ENCODE measurements at places on chromosomes 2 and 18.

GRCh38 chr2:58042486-58042970, 4.1 kb upstream of the VRK2 start:
- no peak for DNase-seq

DNA sequence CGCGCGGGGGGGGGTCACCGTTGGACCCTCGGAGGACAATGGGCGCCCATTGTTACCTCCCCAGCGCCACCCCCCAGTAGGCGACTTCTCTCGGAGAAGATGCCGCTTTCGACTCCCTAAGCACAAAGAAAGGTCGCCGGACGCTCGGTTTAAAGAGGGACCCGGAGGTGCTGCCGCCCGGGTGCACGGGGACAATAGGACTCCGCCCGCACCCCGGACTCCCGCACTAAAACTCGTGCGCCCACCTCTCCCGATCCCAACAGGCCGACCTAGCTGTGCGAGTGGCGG, 318 bp upstream of the CDC42EP3 start:
- no peak for DNase-seq

GRCh38 chr2:160918906-160919503, 241.2 kb upstream of the TANK start:
- peak; percentile 42 for DNase-seq

DNA sequence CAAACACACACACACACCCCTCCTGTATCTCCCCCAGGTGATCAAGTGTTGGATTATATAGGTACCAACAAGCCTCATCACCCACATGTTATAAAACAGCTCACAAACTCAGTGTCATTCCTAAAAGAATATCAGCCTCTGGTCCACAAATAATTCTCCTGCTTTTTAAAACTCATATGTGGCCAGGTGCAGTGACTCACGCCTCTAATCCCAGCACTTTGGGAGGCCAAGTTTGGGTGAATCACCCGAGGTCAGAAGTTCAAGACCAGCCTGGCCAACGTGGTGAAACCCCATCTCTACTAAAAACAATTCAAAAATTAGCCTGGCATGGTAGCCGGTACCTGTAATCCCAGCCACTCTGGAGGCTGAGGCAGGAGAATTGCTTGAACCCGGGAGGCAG, 87.8 kb downstream of the LRATD1 start:
- no peak for DNase-seq

DNA sequence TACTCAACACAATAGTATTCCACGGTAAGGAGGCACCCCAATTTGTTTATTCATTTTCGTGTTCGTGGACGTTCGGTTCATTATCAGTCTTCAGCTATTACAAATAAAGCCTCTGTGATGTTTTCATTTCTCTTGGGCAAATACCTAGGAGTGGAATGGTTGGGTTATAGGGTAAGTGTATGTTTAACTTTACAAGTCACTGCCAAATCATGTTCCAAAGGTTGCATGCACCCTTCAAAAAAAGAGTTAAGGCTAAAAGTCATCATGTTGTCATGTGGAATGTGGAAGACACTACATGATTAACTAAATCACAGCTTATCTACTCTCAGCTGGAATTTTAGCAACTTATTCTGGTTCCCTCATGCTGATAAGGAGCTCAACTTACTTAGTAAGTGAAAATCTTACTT, 15.8 kb downstream of the INO80C start:
- no peak for DNase-seq

DNA sequence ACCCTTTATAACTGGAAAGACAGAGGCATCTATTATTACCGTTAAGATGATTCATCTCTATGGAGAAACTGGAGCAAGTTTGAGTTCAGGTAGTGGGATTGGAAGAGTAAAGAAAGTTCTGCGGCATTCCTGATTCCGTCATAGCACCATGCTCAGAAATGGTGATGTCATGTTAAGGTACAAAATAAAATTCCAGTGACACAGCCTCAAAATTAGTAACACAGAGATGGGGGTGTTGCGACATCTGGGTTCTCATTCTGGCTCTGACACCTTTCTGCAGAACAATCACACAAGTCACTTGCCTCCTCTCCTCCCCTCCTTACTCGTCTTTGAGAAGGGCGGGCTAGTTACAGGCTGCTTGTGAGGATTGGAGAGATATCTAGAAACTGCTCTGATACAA, 105.7 kb downstream of the DPP10 start:
- no peak for DNase-seq

- no peak for DNase-seq
Observed at GRCh38 chr2:123853161-123853560, 171.9 kb upstream of the CNTNAP5 start.

GRCh38 chr2:142478206-142478605, 347.4 kb upstream of the LRP1B start:
- DNase-seq = no peak

All from HuH-7 (cell line).